ENCODE measurements at places on chromosomes 3 and 15.
A peak's percentile ranks its signal among the peaks of the same experiment; 100 is the strongest.

GRCh38 chr15:93223803-93224202, 134.8 kb upstream of the RGMA start:
- no peak for DNase-seq

DNA sequence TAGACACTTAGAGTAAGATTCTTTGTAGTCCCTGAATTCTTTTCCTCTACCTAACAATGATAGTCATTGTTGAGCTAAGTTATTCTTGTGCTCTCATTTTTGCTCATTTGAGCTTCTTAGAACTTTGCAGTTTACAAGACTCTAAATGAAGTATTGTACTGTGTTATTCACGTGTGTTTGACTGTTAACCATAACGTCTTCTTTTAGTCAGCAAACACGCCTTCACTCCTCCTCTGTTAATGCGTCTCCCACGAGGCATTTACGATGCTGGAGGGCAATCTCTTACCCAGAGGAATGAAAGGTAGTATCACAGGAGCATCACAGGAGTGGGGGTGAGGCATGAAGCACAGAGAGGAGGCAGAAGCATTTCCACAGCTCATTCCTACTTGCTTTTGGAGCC, 14.8 kb upstream of the P2RY14 start:
- no peak for DNase-seq

DNA sequence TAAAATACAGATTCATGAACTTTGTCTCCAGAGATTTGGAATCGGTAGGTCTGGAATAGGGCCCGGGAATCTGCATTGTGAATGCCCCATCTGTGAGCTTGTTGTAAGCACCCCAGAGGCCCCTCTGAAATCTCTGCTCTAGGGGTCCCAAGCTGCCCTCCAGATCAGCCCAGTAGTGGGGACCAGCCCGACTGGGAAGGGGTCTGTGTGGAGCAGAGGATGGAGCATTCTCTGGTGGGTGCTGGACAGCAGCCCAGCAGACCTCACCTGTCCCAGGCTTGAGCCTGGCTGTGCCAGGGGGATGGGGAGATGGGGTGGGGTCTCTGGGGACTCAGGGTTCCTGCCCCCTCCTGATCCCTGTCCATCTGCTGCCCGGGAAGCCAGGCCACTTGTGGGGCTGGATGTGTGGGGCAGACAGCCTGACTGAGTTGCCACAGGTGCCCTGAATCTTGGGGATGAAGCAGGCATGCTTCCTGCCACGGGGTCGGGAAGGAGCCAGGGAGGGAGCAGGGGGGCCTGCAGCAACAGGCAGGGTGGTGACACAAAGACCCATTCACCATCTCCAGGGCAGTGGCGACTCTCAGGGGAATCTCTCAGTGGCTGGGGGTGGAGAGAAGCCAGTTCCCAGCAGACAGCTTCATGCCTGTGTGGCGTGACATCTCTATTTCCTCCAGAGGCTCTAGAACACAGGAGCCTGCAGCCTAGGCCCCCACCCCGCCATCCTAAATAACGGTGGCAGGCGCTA, 99.3 kb downstream of the WNT7A start:
- no peak for DNase-seq

GRCh38 chr15:34132881-34133280, 31.0 kb downstream of the PGBD4 start:
- DNase-seq = no peak

DNA sequence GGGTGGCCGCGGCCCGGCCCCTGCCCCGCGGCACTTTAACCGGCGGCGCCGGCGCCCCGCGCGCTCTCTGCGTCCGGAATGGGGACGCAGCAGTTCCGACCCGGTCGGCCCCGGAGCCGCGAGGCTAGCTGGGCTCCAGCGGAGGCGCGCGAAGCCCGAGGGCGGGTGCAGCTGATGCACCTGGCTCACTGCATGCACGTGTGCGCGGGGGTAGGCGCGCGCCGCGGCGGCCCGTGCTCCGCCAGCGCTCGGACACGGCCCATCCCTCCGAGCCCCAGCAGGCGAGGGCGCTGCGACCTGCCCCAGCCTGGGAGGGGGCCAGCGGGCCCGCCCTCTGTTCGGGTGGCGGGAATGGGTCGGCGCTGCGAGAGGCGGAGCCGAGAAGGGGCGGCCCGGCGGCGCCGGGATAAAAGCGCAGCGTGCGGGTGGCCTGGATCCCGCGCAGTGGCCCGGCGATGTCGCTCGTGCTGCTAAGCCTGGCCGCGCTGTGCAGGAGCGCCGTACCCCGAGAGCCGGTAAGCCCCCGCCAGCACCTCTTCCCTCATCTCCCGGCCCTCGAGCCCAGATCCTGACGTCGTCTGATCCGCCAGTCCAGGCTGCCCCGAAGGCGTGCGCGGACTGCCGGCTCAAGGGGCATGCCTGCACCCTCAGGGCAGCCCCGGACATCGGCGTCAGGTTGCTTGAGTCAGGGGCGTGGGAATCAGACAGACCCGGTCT, at the start of the genes CHDH and IL17RB:
Gene CHDH (minus strand): TSS at position 286 of the 717 bp plus-strand sequence. CDS start 22,411 bp downstream, outside the sequence.
Gene IL17RB (plus strand): TSS at position 435 of the 717 bp plus-strand sequence. CDS start 21 bp downstream, at position 456.
- no peak for DNase-seq

DNA sequence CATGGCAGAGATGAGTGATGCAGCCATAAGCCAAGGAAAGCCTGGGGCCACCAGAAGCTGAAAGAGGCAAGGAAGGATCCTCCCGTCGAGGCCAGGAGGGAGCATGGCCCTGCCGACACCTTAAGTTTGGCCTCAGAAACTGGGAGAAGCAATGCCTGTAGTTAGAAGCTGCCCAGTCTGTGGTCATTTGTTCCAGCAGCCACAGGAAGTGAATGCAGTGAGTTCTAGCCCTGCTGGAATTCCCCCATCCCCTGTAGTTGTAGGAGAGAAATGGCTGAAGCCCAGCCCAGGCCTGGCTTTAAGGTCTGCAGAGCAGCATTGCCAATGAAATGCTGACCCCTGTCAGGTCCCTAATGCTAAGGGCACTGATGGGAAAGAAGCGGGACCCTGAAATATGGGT, 12.2 kb upstream of the CHSY1 start:
- DNase-seq = no peak

GRCh38 chr3:194257916-194258668, 93.0 kb downstream of the CPN2 start:
- no peak for DNase-seq

GRCh38 chr3:105904251-105904650, 35.4 kb upstream of the CBLB start:
- no peak for DNase-seq

DNA sequence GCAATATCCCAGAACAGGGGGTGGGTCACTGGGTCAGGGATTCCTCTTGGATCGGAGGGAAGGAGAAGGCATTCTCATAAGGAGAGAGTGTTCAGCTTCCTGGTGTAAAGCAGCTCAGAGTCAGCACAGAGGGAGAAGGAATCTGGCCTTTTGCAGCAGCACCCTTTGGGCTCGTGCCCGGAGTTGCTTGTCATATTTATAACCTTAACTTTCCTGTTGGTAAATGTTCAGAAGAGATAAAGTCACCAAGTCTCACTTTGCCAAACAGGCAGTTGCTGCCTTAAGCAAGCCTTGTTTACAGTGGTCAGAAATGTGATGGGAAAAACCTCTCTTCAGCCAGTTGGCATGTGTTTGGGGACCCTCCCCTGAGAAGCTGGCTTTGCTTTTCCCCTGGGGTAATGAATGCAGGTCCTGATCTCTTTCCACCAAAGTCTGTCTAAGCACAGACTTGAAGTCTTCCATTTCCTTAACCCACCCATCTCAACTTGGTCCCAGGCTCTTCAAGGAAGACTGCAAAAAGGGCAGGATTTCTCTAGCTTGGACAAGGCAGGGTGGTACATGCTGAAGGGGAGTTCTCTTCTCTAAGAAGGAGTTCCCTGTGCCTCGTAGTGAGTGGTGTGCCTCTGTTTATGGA, 206.9 kb upstream of the BHLHE40 start:
- peak; percentile 51 for DNase-seq

DNA sequence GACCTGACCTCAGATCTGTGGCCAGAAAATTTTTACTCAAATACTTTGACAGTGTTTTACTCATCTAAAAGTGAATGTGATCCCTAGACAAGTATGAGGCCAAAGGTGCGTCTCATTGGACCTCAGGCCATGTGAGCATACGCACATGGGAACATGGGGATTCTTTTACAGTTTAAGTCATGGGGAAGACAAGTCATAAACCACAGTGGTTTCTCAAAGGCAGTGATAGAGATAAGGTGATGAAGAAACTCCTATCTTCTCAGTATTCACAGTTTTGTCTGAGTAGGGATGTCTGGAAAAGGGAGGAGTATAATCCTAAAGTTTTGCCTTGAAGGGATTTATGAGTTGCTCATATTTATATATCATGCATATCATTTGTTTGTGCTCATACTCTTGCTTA, 173.8 kb downstream of the FNDC3B start:
- peak; percentile 35 for DNase-seq

DNA sequence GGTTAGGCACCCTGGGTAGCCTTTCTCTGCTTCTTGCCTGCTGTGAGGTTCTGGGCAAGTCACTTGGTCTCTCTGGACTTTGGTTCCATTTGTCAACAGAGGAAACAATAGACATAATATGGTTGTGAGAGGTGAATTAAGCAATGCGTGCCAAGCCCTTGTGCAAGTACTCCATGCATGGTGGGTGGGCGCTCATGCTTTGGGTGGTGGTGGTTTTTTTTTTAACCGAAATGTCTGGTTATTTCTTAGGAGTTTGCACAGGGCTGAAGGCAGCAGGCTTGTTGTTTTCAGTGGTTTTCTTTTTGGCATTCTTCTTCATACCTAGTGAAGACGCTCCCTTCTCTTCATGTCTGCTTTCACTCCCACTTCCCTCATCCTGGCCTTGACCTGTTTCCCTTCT, 84.2 kb upstream of the LRTM1 start:
- no peak for DNase-seq

DNA sequence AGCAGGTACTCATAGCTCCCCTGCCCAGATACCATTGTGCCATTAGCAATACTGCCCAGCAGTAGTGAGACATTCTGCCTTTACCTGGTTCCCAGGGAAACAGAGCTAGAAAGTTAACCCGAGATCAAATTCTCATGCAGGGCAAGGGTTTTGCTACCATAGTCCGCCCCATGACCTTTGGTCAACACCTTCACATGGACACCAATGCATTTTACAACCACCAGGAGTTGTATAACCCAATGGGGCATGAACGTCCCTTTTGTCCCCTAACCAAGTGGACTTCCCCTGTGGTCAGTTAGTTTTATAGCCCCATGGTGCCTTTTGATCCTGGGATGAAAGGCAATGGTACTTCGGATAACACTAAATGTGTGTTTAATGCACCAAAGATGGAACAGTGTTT, 151.7 kb upstream of the IQSEC1 start:
- no peak for DNase-seq

GRCh38 chr3:14481646-14482036, 58.5 kb downstream of the GRIP2 start:
- no peak for DNase-seq

- DNase-seq = no peak
Observed at GRCh38 chr3:184459355-184459754, 79.5 kb downstream of the CHRD start.

- no peak for DNase-seq
Observed at GRCh38 chr3:185424435-185424834, 61.5 kb downstream of the MAP3K13 start.

GRCh38 chr15:101269479-101270223, 7.6 kb downstream of the SELENOS start:
- peak; percentile 10 for DNase-seq

DNA sequence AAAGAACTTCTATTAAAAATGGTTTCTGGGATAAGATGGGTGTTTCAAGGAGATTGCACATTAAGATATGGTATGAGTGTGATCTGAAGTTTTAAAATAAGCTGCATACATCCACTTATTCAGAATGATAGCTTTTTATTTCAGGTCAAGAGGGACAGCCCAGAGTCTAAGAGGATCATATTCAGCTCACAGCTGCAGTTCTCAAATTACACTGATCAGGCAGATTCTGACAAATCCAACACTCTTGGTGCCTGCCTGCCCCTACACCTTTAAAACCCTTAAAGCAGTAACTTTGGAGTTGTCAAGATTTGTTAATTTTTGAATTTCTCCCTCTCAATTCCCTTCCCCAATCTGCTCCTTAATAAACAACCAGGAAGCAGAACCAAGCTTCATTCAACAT, 9.1 kb upstream of the TMEM87A start:
- DNase-seq = no peak

DNA sequence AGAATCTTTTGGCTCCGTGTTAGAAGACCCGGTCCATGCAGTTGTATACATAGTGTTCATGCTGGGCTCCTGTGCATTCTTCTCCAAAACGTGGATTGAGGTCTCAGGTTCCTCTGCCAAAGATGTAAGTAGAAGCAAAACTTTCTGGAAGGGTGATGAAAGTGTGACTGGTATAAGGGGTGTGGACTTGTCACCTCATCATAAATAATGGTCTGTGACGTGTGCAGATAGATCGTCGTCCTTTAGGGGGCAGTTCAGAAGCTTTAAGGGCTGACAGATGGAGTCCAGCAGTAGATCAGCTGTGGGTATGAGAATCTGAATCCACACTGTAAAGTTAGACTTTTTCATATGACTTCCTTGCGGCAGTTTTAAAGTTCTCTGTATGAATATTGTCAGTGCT, 15.3 kb downstream of the SEC61A1 start:
- peak; percentile 33 for DNase-seq

DNA sequence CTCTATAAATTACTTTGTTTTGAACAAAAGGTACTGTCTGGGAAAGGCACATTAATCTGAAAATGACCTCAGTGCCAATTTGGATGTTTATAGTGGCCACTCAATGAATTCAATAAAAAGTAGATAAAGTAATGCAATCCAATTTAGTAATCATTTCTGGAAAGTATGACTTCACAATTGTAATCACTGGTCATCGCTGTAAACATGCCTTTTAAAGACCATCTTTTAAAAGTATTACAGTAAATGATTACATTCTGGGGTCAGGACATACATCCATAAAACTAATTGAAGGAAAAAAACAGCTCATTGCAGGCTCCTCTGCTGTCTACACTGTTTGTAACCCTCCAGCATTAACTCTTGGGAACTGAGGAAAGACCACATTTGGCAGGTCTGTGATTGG, 43.2 kb downstream of the HRH1 start:
- no peak for DNase-seq

DNA sequence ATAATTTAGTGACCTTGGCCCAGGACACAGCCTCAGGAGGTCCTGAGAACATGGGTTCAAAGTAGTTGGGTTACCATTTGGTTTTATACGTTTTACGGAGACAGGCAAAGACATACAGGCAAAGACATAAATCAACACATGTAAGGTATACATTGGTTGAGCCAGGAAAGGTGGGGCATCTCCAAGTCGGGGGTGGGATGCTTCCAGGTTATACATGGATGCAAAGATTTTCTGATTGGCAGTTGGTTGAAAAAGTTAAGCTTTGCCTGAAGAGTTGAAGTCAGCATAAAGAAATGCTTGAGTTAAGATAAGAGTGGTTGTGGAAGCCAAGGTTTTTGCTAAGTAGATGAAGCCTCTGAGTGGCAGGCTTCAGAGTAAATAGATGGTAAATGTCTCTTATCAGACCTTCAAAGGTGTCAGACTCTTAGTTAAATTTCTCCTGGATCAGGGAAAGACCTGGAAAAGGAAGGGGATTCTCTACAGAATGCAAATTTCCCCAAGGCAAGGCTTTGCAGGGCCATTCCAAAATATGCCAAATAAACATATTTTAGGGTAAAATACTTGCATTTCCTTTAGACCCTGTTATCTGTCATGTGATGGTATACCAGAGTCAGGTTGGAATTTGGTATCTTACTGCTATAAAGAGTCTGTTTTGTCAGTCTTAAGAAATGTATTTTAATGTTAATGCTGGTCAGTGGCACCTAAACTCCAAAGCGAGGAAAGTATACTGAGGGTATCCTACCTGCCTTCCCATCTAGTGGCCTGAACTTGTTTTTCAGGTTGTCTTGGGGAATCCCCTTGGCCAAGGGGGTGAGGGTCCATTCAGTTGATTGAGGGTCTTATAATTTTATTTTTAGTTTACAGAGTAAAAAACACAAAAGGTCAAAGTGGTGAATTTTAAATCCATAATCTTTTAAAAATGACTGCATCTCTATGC, 8.2 kb upstream of the PDHB start:
- no peak for DNase-seq

- peak; percentile 29 for DNase-seq
Observed at GRCh38 chr3:28008235-28008634, 233.2 kb upstream of the CMC1 start.

All from OCI-M1 (cell line).